ENCODE measurements at places on chromosomes 2 and 18.

- DNase-seq: no peak
These were observed 20.1 kb downstream of the IL1RL1 start for GRCh38 chr2:102331311-102331980.

GRCh38 chr2:220767591-220768255 lies 804.4 kb downstream of the EPHA4 start:
- no peak for DNase-seq

DNA sequence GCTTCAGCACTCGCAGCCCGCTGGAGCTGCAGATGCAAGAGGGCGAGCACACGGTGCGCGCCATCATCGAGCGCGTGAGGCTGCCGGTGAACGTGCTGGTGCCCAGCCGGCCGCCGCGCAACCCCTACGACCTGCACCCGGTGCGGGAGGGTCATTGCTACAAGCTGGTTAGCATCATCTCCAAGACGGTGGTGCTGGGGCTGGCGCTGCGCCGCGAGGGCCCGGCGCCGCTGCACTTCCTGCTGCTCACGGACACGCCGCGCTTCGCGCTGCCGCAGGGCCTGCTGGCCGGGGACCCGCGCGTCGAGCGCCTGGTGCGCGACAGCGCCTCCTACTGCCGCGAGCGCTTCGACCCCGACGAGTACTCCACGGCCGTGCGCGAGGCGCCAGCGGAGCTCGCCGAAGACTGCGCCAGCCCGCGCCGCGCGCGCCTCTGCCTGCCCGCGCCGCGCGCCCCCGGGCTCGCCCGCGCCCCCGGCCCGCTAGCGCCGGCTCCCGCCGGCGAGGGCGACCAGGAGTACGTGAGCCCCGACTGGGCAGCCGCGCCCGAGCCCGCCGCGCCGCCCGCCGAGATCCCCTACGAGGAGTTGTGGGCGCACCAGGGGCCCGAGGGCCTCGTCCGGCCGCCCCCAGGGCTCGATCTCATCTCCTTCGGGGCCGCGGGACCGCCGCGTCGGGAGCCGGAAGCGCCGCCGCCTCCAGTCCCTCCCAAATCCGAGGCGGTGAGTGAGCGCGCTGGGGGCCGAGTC lies 11.8 kb downstream of the GAREM2 start:
- DNase-seq: peak; percentile 75

- DNase-seq: no peak
These were observed 151.1 kb downstream of the GLI2 start for GRCh38 chr2:120886534-120887319.

DNA sequence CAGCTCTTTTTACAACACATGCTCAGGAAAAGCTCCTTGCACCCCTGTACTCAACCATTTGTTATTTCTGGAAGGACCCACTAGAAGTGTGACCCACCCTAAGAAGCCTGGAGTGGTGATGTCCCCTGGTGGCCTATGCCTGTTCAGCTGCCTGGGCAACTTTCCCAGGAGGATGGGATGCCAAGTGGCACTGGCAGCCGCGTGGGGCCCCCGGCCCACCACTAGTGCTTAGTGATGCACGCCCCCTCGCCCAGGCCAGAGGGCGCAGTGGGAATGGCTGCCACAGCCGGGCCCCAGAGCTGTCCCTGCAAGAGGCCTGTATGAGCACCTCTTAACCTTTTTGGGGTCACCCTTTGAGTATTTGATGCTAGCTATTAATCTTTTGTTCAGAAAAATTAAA lies 18.1 kb downstream of the IMPA2 start:
- DNase-seq: no peak

- no peak for DNase-seq
These were observed 78.7 kb upstream of the ITGA4 start for GRCh38 chr2:181378491-181378890.

DNA sequence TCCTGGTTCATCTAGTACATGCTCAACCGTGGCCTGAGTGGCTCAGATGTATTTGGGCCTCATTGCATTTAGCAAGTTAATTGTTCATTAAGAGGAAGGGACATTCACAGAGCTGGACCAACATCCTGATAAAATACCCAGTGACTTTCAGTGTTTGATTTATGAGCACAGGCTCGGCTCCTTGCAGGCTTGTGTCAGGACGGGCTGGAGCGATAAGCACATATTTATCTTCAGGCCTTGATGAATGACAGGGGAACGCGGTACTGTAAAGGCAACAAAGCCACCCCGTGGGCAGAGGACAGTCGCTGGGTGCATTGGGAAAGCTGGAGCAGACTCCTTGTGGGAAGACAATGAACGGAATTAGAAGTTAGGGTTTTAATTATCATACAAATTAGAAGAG lies 548.6 kb upstream of the HS6ST1 start:
- DNase-seq: no peak
